ENCODE measurements at places on chromosomes 6 and 20.

GRCh38 chr6:52176550-52176949 is 9.6 kb upstream of the IL17A start:
- peak; percentile 99 for DNase-seq

GRCh38 chr6:36649701-36650484 is 28.6 kb upstream of the CDKN1A start:
- DNase-seq, result no peak

DNA sequence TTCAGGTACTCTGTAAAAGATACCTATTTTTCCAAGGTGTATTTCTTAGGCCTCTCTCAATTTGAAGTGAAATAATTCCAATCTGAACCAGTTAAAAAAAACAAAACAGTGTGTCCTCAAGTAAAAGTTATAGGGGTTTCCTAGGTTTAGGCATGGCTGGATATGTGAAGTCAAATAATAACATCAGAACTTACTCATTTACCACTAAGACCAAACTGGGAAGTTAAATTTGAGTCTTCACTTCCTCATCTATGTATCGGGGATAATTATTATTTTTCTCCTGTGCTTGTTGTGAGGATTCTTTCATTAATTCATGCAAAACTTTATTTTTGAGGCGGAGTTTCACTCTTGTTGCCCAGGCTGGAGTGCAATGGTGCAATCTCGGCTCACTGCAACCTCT is 86.2 kb upstream of the PTPRK start:
- no peak for DNase-seq

DNA sequence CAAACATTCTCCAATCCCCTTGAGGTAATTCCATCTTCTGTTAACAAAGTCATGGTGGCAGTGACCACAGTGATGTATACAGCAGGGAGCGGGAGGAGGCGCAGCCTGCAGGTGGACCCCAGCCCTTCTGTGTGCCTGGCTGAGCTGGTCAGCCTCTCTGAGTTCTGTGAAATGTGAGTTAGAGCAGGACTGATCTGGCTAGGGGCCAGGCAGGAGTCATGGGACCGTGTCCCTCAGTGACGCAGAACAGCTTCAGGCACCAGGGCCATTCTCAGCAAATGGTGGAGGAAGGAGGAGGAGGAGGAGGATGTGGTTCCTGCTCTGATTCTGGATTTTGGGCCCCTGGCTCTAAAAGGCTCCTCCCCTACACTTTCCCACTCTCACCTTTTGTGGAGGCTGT is 6.9 kb downstream of the PHACTR3 start:
- no peak for DNase-seq

- no peak for DNase-seq
These were observed 3.8 kb upstream of the CPXM1 start for GRCh38 chr20:2804041-2804828.

DNA sequence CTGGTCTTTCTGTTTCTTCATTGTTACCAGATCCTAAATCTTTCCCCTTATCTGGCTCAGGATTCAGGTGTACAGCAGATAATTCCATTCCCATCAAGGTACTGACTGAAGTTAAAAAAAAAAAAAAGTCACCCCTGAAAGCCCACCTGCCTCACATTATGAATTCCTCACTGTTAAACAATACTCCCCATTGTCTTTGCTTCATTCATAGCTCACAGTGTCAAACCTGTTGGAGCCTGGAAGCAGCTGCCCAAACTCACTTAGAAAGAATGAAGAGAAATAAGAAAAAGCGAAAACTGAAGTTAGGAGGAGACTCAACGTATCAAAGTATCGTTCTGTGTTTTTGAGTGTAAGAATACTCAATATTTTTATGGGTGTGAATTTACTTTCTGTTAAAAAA is 1.8 kb upstream of the DCBLD1 start:
- no peak for DNase-seq

DNA sequence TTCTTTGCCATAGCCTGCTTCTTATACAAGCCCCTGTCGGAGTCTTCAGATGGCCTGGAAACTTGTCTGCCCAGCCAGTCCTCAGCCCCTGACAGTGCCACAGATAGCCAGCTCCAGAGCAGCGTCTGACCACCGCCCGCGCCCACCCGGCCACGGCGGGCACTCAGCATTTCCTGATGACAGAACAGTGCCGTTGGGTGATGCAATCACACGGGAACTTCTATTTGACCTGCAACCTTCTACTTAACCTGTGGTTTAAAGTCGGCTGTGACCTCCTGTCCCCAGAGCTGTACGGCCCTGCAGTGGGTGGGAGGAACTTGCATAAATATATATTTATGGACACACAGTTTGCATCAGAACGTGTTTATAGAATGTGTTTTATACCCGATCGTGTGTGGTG is 29.5 kb downstream of the SLCO4A1 start:
- DNase-seq, result no peak

- DNase-seq, result no peak
These were observed 4.4 kb downstream of the LRRC73 start for GRCh38 chr6:43505718-43506117.

- no peak for DNase-seq
These were observed 234.1 kb upstream of the TSHZ2 start for GRCh38 chr20:52738081-52738480.

DNA sequence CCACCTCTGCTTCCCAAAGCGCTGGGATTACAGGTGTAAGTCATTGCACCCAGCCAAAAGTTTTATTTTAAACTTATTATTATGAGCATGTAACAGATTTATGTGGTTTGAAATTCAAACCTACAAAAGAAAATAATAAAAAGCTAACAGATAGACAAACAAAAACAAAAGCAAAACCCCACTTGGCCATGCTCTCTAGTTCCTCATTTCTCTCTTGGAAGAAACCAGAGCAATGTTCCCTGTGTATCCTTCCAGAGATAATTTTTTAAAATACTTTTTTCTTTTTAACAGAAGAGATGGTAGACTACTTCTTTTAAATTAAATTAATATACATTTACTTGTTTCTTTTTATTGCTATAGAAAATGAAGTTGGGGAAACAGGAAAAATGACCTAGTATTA is 28.0 kb upstream of the SLC17A3 start:
- no peak for DNase-seq

GRCh38 chr20:44360221-44360620 is 4.7 kb downstream of the HNF4A start:
- no peak for DNase-seq

DNA sequence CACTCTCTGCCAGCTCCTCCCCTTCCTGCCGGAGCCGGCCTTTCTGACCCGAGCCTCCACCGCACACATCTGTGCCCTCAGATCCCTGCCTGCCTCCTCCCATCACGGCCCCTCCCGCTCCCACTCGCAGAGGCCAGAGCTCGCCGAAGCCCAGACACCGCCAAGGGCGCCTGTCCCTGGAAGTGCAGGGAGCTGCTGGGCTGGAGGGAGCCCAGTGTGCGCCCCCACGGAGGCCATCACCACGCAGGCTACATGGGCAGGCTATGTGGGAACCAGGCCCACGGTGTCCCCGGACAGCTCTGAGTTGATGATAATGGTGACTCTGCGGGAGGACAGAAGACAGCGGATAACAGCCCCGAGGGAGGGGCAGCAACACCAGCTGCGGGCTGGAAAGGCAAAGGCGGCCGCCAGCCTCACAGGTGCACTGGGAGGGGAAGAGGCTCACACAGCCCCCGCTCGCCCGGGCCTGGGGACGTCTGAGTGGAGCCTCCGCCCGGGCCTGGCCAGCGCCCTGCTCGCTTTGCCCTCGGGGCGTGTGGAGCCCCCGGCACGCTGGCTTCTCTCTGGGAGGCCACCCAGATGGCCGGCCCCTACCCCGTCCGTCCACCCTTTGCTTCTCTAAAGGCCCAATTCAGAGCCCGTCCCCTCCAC is 154.9 kb downstream of the DLL1 start:
- no peak for DNase-seq

DNA sequence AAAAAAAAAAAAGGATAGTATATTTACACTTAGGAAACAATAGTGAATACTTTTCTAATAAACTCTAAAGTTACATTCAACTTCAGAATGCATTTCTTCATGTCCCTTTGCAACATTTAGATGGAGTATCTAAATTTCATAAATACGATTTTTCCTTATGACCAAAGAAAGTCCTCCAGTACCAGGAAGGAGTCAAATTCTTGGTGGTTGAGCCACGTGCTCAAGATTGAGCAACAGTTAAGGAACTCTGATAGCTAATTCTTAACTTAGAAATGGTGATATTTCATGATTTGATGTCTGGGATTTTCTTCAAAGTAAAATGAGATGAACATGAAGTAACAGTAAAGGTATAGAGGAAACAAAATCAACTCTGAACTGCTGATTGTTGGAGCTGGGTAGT is 92.7 kb downstream of the SASH1 start:
- DNase-seq, result no peak

DNA sequence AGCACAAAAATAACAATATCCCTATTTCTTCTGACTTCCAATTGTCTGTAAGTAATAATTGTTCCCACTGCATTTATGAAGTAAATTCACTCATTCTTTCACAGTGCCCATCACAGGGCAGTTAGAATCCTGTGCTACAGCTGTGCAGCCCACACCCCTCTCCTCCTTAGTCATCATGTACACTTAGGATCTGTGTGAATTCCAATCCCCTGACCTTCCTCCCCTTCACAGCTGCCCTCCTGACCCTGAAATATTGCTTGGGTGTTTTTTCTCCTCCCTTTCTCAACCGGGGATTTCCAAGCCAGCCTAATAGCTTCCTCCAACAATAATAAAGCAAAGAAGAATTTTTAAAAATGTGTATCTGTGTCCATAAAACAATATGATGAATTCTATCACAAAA is 91.5 kb upstream of the BEND6 start:
- peak; percentile 58 for DNase-seq

GRCh38 chr20:39835130-39835842 is 853.8 kb downstream of the MAFB start:
- DNase-seq, result no peak

DNA sequence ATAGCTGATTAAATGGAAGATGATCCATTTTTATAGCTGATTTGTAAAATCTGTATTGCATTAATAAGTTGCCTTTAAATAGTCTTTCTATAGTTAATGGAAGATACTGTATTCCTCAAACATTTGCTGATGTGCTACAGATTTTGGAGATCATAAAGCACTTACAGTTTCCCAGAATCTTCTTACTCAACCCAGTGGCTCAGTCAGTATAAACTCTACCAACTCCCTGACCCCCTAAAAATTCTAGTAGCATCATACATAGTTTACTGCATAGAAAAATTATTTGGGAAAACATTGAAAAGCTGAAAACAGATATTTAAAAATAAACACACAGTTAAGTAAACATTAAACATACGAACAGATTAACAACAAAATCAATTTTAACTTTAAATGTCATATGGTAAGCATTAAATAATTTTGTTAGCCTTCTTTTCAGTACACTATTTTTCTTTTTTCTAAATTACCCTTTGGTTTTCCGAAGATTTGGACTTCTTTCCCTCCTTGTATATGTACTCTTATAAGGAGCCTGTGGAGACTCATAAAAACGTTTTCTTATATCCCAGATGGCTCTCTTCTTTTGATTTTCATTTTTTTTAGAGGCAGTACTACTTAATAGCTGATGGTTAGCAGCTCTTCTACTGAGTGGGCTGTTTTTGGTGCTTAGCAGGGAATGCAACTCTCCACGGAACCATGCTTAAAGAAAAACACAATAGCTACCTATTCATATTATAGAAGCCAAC is 62.7 kb upstream of the BMP5 start:
- DNase-seq, result no peak

DNA sequence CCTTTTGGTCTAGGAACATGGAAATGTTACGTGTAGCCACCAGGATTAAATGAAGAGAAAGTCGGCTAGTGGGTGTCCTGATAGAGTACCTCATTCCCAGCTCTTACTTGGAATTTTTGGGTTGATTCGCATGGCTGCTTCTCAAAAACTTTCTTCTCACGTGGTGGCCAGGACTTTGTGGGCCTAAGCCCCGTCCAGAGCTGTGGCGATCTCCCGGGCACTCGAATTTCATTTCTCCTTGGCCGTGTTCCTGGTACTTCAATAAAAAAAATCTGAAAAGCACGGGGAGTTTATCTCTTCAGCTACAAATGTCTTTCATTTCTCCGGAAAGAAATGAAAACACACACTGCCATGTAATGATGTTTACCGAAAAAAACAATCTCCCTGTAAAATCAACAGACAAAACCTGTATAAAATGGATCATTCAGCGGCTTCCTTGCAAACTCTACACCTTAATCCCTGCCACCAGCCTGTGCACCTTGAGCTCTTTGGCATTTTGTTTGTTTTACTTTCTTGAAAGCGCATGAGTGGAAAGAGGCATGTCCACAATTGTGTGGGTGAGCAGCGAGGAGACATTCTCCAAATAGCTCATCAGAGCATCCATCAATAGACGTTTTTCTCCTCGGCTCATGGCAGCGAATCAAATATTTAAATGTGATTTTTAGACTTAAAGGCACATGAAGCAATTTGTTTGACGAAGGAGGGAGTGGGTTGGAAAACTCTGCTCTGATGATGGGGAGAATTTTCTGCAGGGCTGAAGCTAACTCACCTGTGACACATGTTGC is 173.1 kb downstream of the TFAP2C start:
- no peak for DNase-seq

DNA sequence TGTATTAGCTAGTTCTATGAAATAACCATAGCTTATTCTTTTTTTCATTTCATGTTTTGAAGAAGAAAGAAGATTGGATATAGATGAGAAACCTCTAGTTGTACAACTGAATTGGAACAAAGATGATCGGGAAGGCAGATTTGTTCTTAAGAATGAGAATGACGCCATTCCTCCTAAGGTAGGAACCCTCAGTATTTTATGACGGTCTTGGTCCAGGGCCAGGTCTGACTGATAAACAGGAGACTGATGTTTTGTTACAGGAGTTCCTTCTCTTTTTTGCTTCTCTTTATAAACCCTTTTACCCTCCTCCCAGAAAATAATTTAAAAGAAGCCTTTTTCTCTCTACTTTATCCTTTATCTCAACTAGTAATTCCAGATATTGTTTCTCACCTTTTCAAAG is 43.6 kb downstream of the AFDN start:
- DNase-seq, result no peak

GRCh38 chr6:50716899-50717509 is 3.7 kb downstream of the TFAP2D start:
- DNase-seq, result no peak

DNA sequence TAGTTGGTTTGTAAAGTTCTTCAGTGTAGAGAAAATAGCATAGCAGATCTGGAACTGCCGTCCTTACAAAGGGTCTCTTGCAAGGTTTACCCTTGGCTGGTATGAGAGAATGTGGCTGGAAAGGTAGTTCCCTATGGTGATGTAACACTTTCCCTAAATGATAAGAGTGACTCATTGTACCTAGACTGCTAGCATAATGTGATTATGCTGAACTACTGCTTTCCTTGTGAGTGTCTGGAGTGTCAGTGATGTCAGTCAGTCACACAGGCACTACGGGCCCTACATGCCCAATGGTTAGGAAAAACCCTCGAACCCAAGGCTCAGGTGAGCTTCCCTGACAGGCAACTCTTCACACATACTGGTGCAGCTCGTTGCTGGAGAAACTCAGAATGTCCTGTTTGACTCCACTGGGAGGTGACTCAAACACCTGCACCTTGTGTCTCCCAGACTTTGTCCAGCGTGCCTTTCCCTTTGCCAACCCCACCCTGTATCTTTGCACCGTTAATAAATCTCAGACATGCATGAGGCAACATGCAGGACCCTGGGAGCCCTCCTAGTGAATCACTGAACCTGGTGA is 28.4 kb upstream of the LY86 start:
- DNase-seq, result no peak
